ENCODE measurements at places on chromosomes 12 and 14.

DNA sequence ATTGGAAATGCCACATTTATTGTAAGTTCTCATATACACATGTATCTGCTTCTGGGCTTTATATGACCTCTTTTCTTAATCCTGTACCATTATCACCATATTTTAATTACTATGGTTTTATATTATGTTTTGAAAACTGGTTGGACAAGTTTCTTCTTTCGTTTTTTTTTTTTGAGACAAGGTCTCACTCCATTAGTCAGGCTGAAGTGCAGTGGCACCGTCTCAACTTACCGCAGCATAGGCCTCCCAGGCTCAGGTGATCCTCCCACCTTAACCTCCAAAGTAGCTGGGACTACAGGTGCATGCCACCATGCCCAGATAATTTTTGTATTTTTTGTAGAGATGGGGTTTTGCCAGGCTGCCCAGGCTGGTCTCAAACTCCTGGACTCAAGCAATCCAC, 44.6 kb downstream of the GALNT4 start:
- no peak for DNase-seq

DNA sequence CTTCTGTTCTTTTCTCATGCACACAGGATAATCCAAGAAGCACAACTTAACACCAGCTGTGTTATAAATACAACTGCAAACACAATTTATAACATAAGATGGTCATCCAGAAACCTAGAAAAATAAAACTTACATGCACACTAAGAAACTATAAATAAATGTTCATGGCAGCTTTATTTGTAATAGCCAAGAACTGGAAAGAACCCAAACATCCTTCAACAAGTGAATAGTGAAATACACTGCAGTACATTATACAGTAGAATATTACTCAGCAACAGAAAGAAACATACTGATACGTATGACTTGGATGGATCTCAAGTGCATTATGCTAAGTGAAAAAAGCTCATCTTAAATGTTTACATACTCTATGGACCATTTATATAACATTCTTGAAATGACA, 132.7 kb downstream of the SPTSSA start:
- DNase-seq = no peak

GRCh38 chr12:98591209-98591608, 2.3 kb upstream of the SLC25A3 start:
- DNase-seq = no peak

DNA sequence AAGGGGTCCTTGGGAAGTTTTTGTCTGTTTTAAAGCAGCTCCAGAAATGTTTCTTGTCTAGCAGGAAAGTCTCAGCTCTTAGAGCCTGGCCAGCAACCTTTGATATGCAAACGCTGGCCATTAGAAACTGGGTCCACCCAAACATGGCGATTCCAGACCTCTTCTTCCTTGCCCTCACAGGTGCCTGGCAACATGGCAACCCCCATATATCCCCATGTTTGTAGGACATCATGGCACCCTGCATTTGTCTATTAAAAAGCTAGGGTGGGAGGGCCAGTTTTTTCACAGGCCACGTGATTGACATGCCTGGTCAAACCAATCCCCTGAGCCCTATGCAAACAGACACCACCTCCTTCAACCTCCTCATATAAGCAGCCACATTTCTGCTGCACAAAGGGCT, 848.7 kb upstream of the FOXG1 start:
- no peak for DNase-seq

DNA sequence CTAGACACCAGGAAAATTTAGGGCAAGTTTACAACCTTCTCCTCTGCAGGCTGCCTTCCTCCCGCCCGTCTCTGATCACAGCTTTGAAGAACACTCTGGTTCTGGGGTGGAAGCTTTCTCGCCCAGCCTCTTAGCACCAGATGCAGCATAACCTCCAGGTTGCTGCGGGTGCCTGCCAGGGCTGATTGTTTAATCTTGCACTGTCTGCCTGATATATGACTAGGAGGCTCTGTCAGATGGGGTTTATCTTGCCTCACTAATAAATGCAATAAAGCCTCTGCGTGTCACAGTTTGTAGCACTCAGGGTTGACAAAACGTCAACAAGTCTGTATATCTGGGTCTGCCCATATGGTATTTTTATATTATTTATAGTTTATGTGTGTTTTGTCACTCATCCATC, 388.2 kb downstream of the FUT8 start:
- no peak for DNase-seq

- peak; percentile 64 for DNase-seq
These were observed at the start of gene TSPAN11 for GRCh38 chr12:30926243-30927221. TSPAN11 (plus strand) TSS chr12:30926748; CDS start chr12:30953992, 27,244 bp downstream.

DNA sequence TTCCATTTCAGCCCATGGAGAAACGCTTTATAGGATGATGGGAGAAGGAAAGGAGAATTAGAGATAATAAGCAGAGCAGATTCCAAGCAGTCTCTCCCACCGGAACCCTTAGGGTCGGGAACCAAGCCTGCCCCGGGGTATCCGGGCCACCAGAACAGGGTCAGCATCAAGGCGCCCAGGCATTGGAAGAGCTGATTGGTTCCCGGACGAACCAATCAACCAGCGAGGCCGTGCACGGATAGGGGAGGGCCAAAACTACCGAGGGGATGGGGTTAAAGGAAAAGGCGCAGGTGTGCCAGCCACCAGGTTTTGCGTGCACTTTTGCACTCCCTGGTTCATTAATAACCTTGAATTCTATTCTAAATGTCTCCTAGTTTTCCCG, 1.7 kb downstream of the PPM1H start:
- no peak for DNase-seq

- no peak for DNase-seq
These were observed 36.2 kb upstream of the MDM1 start for GRCh38 chr12:68368327-68368726.

- no peak for DNase-seq
These were observed at the start of gene SELPLG for GRCh38 chr12:108633534-108634248. SELPLG (minus strand) TSS chr12:108633894; CDS start chr12:108624307, 9,587 bp downstream.

GRCh38 chr12:130073721-130074120, 88.5 kb upstream of the FZD10 start:
- DNase-seq = no peak

- DNase-seq = no peak
These were observed 392.6 kb downstream of the CCDC91 start for GRCh38 chr12:28582672-28583376.

- peak; percentile 17 for DNase-seq
These were observed 147.4 kb upstream of the EGLN3 start for GRCh38 chr14:34098045-34098984.

GRCh38 chr12:98053202-98053601, 462.2 kb upstream of the TMPO start:
- no peak for DNase-seq

DNA sequence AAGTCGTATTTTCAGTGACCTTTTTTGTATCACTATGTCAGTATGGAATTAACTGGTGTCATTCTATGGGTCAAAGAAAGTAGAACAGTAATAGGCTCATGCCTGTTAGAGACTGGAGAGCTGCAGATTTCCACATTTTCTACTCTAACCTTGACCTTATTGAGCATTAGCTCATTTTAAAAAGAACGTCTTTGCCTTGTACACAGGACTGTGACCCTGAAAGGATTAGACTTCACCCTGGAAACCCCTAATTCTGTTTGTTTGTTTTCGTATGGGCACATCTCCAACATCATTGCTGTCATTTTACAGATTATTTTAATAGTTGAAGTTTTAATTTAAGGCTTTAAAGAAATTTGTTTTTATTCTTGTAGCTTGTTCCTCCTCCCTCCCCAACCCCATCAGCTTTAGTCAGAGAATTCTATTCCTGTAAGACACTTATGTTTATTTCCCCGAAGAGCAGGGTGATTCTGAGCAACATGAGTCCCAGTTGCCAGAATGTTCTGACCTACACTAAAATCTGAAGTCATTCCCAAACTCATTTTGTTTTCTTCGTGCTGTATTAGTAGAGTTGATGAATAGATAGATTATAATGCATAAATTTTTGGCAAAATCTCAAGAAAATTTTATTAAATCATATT, 451.3 kb downstream of the FOXG1 start:
- no peak for DNase-seq

- no peak for DNase-seq
These were observed 33.6 kb downstream of the HMGA2 start for GRCh38 chr12:65857840-65858239.

DNA sequence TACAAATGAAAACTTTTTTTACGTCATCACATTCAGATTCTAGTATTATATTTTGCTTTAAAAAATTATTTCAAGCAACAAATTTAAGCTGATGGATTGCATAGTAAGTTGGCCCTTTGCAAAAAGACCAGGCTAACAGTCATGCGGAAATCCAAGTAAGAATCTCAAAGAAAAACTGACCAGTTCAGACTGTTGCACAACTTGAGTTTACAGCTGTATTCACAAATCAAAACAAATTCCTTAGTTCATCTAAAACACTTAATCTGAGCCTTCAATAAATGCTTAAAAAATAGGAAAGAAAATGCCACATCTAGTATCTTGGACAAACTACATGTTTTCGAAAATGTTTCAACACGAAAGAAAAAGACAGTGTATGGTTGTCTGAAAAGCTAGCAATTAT, 847 bp downstream of the CCDC59 start:
- no peak for DNase-seq

GRCh38 chr14:94022532-94023411, 3.4 kb upstream of the OTUB2 start:
- DNase-seq = no peak

DNA sequence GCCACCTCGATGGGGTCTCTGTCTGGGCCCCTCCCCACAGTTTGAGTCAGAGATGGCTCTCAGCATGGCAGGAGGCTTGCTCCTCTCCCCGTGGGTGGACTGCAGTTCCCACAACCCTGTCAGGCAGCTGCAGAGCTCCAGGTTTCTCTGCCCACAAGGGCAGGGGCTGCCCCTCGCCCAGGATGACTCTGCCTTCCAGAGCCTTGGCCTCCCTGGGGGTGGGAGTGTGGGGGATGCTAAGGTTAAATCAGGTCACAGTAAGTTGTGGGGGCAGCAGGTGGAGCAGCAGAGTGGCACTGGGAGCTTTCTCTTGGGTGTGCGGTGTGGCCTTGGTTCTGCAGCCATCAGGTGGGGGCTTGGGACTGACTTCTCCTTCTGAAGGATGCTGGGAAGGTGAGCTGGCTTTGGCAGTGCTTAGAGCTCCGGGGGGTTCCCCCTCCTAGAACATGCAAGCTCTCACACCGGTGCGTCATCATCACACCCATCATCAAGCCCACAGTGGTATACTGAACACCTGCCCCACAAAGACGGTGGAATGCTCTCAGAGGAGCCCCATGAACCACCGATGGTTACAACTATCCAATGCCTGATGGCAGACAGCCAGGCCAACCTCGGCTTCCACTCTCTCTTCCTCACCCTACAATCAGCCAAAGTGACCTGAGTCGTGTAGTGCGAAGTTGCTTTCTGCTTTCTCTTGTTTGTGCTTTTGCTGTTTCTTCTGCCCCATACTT, 39.7 kb downstream of the ERH start:
- no peak for DNase-seq

DNA sequence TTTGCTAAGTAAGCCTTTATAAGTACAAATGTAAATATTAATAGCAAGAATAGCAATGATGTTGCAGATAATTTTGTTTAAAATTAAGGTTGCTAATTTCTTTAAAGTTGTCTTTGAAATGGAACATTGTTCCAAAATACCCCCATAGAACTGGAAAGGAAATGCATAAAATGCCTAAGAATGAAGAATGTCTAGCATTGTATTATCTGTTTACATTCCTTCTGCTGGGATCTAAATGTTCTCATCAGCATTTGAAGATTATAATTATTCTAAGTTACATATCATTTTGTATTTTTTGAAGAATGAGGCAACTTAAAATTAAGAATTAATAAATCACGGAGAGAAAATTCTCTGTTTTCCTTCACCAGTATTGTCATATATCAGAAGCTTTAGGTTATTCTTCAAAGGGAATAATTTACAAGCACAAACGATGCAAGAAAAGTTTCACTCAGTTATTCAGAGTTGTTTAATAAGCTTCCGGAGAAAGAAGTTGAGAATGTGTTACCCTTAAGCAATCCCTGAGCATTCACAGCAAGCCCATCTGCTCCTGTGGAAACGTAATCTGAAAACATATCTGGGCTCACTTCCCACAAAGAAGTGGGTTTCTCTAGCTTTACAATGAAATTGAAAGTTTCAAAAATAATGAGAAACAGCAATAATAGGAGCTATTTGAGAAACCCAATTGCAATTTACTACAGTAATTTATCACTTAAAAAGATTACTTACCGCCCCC, 21.3 kb downstream of the SLC6A15 start:
- DNase-seq = peak; percentile 14

GRCh38 chr12:109288571-109288970, 20.5 kb downstream of the FOXN4 start:
- no peak for DNase-seq

GRCh38 chr12:111330800-111331752, 37.8 kb downstream of the PHETA1 start:
- peak; percentile 45 for DNase-seq

- peak; percentile 62 for DNase-seq
These were observed at the start of gene TPH2 for GRCh38 chr12:71938728-71939385. TPH2 (plus strand) TSS chr12:71938845; CDS start chr12:71938987, 142 bp downstream.

- DNase-seq = no peak
These were observed 121.9 kb upstream of the FKBP4 start for GRCh38 chr12:2672863-2673262.

DNA sequence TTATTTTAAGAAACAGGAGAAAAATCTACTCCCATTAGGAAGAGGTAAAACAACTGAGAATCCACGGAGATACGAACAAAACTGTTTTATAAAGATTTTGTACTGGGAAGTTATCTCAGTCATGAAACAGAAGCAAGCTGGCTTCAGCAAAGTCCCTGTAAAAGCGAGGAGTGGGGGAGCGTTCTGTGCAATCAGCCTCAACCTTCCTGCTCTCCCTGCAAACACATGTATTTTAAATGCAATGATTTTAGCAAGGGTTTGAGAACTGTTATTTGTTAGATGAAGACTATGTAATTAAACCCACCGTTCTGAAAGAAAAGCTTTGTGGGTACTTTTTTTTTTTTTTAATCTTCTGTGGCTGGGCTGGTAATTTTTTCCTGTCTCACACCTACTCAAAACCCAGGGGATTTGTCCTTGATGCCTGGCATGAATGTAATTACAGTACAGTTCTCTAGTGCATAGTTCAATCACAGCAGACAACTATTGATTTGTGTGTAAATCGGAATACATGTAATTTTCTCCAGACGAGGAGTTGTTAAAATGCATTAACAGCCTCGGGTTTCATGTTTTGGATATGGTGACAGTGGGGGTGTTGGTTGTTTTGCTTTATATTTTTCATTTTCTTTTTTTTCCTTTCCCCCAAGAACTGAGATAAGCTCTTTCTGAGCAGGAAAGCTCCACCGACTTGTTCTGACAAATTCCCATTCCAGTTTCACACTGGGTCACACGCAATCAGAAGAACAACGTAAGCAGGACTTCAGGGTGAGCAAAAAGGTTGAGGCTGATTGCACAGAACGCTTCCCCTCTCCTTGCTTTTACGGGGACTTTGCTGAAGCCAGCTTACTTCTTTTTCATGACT, 153.6 kb downstream of the PHLDA1 start:
- no peak for DNase-seq

DNA sequence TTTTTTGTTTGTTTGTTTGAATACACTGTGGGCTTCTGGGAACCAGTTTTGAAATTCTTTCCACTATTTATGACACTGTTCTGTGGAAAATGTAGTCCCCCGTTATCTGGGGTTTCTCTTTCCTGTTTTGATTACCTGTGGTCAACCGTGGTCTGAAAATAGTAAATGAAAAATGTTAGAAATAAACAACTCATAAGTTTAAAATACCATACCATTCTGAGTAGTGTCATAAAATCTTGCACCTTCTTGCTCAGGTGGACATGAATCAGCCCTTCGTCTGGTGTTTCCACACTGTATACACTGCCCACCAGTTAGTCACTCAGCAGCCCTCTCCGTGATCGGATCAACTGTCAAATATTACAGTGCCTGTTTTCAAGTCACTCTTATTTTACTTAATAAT, 5.1 kb upstream of the PAPOLA start:
- DNase-seq = no peak
